NCI-H226 (cell line): ENCODE measurements at places on chromosomes 7 and 10.

GRCh38 chr10:4656576-4657194 lies 169.3 kb upstream of the AKR1E2 start:
- DNase-seq = no peak

DNA sequence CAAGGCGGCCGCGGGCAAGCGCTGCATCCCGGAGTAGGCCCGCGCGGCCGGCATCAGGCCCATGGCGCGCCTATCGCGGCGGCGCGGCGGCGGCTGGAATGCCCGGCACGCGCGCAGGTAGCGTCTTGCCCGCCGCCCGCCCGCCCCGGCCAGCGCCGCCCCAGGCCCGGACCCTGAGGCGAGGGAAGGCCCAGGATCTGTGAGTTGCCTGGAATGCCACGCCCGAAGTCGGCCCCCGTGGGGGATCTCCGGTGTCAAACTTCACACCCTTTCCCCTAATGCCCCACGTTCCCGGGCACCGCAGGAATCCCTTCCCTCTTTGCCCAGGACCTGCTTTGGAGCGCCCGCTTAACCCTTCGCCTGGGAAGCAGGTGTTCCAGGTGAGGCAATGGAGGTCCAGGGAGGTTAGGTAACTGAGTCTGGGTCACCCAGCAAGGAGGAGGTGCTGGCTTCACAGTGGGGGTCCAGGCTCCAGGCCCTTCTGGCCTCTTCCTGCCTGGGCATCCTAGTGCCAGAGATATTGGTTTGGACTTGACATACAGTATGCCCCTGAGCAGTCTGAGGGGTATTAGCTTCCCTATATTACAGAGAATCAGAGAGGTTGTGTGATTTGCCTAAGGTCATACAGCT lies 138.1 kb downstream of the ARHGAP22 start:
- no peak for DNase-seq

DNA sequence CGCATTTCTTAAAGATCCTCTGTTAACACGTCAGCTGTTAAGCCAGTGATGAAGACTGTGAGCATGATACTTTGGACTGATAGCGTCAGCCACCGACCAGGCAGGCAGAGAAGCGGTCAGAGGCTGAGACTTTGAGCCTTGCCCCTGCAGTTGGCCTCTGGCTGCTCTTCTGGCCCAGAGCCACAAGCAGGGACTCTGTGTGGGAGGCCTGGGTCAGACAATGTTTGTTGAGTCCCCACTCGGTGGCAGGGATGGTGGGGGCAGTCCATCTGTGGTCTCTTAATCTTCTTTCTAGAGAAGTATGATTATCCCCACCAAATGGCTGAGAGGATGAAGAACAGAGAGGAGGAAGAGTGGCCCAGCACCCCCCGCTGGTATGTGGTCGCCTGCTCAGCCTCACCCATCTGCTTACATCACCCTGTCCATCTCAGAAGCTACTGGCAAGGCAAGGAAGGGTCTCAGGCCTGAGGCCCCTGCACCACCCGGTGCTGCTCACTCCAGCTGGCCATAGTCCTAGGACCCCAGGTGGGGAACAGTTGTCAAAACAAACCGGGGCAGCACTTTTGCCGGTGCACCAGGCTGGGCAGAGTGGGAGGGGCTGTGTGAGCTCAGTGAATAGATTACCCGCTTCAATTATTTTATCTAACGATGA lies 202.9 kb downstream of the GRID1 start:
- DNase-seq = no peak

DNA sequence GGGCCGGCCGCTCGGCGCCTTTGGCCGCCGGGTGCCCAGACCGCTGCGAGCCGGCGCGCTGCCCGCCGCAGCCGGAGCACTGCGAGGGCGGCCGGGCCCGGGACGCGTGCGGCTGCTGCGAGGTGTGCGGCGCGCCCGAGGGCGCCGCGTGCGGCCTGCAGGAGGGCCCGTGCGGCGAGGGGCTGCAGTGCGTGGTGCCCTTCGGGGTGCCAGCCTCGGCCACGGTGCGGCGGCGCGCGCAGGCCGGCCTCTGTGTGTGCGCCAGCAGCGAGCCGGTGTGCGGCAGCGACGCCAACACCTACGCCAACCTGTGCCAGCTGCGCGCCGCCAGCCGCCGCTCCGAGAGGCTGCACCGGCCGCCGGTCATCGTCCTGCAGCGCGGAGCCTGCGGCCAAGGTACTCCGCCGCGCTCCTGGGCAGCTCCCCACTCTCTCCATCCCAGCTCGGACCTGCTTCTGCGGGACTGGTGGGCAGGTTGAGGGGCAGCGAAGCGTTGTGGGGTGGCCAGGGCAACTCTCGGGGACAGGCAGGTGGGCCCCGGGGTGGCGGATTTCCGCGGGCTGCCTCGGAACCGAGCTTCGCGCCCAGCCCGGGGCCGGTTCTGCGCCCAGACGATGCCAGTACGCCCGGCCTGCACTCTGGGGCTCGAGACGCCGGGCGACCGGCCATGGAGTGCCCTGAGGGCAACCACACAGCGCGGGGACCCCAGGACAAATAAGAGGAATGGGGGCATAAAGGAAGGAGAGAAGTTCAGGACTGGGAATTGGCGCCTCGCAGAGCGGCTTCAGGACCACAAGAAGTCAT lies 578 bp downstream of the HTRA1 start:
- no peak for DNase-seq

GRCh38 chr10:69712342-69712741 lies 82.3 kb downstream of the FAM241B start:
- DNase-seq = no peak

DNA sequence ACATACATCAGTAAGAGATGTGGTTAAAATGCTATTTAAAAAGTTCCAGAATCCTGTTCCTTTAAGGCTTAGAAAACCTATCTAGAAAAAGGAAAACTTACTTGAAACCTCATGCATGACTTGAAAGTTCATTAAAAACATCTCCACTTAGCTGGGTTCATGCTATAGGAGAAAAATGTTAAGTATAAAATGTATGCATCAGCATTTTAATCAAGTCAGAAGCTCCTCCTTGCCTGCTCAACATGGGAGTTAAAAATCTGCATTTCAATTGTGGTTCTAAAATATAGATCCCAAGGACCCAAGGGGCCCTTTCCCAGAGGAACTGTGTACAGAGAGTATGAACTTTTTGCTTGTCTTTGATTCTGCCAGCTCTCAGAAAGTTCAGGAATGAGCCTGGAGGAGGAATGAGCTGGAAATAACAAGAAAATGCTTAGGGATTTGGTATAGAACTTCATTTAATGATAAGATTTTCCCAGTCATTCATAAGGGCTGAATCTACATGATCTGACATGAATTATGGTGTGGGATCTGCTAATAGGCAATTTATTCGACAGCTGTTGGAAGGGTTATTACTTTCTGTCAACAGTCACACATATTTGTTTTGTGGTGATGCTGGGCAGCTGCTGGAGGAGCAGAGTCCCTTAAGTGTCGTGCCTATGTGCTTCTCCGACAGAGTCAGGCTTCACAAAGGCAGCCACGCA lies 85.6 kb upstream of the MTPN start:
- no peak for DNase-seq

DNA sequence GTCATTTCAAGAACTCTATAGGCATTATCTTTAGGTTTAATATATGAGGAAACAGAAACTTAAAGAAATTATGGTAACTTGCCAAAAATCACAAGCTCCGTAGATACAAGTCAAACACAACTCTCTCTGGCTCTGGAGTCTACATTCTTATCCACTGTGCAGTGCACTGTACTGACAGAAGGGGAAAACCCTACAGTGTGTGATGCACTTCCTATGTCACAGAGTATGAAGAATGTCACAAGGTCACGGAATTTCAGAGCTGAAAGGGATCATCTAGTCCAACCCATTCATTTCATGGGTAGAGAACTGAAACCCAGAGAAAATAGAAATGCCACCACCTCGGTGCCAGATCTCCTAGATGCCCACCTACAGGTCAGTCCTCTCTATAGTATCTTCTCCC lies 86.1 kb downstream of the LRRTM3 start:
- no peak for DNase-seq

- no peak for DNase-seq
These were observed 28.7 kb downstream of the WIPI2 start for GRCh38 chr7:5218564-5219360.

- DNase-seq = no peak
These were observed 316.7 kb downstream of the OTUD1 start for GRCh38 chr10:23755556-23755955.

GRCh38 chr7:128738570-128739047 lies 550 bp upstream of the CALU start:
- peak; percentile 55 for DNase-seq

- no peak for DNase-seq
These were observed 106.9 kb upstream of the FAM3C start for GRCh38 chr7:121503039-121503438.

- DNase-seq = no peak
These were observed 7.3 kb downstream of the JCAD start for GRCh38 chr10:30052062-30052461.

DNA sequence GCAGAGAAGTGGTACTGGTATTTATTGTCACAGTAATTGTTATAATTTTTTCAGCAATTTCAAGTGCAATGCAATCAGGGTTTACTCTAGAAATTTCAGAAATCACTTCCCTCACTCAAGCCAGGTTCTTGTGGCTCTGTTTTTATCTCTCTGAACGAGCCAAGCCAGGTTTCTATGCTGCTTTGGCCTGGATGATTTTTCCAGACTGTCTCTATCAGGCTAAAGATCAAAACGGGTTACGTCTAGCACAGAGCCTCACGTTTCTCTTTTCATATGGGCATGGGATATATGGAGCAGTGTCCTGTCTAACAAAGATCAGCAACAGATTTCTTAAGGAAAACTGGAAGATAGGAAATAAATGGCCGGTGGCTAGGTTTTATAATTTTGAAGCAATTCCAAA lies 1105.3 kb downstream of the NRG3 start:
- no peak for DNase-seq

DNA sequence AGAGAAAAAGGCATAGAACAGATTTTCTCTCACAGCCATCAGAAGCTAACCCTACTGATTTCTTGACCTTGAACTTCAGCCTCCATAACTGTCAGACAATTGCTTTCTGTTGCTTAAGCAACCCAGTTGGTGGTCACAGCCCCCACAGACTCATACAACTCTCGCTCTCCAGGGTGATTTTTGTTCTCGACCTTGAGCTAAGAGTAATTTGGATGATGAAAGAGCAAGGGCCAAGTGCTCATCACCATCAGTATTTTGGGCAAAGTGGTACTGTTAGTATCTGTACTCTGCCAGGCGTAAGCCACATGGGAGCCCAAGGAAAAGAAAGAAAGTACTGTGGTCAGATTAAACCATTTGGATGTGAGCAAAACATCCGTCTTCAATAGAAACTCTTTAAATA lies 81.9 kb downstream of the AOAH start:
- no peak for DNase-seq

- DNase-seq = peak; percentile 93
These were observed 93.9 kb downstream of the ATXN7L1 start for GRCh38 chr7:105782391-105783042.

- DNase-seq = peak; percentile 90
These were observed 64.6 kb downstream of the CUX1 start for GRCh38 chr7:101882005-101882421.

DNA sequence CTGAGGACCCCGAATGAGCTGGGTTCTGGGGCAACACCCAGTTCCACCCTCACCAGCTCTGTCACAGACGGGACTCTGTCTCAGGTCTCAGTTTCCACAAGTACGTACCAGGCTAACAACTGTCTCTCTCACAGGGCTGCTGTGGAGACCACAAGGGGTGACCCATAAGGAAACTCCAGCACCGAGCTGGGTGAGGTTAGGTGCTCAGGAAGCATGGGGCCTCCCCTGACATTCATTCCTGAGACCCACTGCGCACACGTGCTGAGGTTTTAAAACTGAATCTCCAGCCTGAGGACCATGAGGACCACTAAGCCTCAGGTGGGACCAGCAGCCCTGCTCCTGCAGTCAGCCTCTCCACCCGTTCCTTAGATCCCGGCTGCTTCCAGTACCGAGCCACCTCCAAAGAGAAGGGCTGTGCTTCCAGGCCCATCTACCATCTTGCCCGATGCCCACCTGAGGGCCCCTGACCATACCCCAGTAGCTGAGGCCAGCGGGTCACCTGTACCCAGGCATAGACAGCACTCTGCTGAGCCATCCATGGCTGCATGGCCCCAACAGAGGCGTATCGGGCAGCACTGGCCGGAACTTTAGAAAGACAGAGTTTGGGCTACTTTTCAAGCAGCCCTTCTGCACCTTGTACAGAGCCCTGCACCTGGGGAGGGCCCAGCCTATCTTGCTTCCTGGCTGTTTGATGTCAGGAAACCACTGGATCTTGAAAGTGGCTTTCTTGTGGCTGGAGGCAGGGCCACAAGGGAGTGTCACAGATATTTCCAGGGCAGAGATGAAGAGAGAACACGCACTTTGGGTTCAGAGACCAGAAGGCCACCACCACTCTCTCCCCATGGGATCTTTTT lies 18.7 kb downstream of the HSPA12A start:
- DNase-seq = no peak

GRCh38 chr10:4130685-4131084 lies 345.7 kb upstream of the KLF6 start:
- no peak for DNase-seq
